ENCODE measurements at places on chromosomes 4 and X.

DNA sequence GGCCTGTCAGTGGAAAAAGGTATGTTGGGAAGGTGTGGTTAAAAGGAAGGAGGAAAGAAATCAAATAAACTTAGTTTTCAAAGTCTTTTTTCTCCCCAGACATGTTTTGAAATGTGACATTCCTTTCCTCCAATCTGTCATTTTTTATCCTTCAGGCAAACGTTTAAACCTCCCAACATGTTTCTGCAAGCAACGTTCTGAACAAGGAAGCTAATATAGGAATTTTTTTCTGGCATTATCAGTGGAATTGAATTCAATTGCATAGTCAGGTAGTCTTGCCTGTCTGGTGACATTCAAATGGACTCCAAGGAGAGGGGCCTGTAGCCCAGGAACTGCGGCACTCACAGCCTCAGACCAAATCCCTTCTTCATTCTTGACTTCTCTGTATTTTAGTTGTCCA is 30.0 kb upstream of the RASSF6 start:
- DNase-seq, result no peak

DNA sequence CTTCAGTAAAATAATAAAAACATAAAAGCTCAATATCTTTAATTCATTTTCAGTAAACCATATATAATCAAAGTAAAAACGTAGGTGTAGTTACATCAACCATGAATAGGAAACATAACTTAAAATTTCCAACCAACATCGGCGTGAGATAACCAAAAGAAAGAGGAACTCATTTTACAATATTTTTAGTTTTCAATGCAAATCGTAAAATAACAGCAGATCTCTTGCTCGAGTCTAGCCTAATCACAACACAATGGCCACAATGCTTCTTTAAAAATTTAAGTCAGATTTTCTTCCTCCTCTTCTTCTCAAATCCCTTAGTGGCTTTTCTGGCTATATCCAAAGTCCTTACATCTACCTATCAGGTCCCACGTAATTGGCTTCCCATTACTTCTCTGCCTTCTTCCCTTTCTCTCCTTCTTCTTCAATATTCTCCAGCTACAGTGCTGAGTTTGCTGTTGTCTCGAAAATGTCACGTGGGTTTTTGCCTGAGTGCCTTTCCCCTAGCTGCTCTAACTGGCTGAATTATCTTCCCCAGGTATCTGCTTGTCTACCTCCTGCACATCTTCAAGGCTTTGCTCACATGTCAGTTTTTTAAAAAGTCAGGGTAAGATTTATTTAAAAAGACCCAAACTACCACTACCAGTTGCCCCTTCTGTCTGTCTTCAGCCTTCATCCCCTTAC is 90.9 kb upstream of the BANK1 start:
- no peak for DNase-seq

DNA sequence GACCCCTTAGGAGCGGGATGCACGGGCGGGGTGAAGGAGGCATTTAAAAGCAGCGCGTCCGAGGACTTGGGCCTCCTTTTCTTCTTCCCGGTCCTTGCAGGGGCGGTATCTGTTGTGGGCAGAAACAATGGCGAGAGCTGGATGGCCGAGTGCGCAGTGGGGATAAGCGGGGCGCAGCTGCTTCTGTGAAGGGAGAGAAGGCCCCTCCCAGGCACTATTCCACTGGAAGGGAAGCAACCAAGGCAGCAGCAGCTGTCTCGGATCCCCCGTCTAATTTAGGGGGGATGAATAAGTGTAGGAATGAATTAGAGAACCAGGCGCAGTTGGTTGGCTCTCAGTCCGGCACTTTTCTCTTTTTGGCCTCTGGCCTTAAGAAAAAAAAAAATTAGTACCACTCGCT is 995 bp downstream of the SMARCA5 start:
- DNase-seq, result no peak

- DNase-seq, result no peak
Observed at GRCh38 chrX:29478336-29479069, 736.9 kb upstream of the MAGEB2 start.

- no peak for DNase-seq
Observed at GRCh38 chrX:41516999-41517765, 70.0 kb downstream of the NYX start.

DNA sequence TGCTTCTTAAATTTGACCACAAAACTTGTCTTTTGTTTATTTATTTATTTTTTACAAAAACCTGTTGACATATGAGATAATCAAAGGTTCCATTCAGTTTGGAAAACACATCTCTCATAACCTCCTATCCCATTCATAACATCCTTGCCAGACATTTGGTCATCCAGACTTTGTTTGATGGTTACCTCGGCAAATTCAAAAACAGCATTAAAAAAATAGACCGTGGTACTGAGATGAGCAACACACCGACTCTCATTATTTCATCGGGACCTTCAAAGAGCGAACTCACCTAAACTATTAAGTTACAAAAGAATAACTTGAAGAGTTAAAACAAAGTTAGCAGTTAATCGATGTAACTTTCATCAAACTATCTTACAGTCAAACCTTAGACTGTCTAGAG is 85.8 kb upstream of the RPS6KA3 start:
- no peak for DNase-seq

GRCh38 chr4:6546681-6547447 is 28.1 kb upstream of the MAN2B2 start:
- peak; percentile 53 for DNase-seq

DNA sequence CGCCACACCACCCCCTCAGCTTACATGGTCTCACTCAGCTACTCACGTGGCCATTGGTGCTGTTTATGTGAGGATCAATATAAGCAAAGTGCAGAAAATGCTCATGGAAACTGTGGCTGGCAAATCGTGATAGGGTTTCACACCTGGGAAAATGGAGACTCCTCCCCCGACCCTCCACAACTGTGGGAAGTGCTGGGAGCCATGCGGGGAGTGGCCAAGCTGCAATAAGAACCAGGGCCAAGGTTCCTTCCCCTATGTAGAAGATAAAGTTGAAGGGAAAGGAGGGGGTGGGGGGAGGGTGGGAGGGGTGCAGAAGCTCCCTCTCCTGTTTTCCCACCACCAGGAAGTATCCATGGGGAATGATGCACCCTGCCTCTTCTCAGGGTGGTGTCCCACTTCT is 145.5 kb upstream of the MAMLD1 start:
- DNase-seq, result no peak

DNA sequence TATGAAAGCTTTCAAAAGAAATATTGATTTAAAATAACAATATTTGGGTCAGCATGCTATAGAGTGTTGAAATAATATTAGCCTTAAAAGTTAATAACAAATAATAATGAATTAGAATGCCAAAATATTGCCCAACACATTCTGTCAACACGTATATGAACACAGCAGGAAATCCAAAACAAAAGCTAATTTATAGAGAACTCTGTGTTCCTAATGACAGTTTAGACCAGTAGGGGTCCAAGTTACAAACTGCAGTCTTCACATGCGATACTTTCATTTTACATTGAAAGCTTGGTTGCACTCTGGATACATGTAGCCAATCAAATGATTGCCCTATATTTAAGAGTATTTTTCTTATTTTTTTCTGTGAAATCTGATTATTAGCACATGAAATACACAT is 274.4 kb downstream of the DCTD start:
- no peak for DNase-seq

DNA sequence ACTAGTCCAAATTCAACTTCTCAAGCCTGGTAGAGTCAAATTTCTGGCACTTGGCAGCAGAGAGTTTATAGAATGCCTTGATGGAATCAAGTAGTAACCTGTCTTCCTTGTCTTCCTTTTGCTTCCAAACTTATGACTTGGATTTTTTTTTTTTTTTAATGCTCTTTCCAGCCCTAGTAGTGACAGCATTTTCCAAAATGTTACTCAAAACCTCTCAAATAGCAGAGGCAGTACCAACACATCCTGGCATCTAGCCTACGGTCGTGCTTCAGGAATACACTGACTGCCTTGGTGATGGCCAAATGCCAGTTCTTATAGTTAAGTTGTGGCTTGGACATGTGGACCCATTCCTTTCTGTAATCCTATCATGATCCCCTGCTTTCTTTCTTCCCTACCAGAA is 46.0 kb downstream of the GALNT7 start:
- DNase-seq, result no peak

DNA sequence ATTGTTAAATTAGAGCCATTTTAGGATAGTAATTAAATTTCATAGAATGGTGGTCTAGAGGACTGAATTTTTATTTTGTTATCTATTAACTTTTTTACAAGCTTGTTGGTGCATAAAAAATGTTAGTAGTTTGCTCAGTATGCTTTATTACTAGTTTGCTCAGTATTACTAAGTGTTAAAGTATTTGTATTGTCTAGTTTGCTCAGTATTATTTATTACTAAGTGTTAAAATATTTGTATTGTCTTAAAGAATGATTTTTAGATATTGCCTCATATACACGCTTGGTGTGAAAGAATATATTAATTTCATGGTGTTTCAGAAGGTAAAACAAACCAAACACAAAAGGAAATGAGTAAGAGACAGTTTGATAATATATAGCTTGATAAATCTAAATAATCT is 268.4 kb upstream of the MAGEB18 start:
- no peak for DNase-seq

Data from CD4-positive, alpha-beta T cell treated with Interleukin-2 at 100 ng/mL for 4 hours (primary cell).